ENCODE measurements at places on chromosomes 6 and 20.

DNA sequence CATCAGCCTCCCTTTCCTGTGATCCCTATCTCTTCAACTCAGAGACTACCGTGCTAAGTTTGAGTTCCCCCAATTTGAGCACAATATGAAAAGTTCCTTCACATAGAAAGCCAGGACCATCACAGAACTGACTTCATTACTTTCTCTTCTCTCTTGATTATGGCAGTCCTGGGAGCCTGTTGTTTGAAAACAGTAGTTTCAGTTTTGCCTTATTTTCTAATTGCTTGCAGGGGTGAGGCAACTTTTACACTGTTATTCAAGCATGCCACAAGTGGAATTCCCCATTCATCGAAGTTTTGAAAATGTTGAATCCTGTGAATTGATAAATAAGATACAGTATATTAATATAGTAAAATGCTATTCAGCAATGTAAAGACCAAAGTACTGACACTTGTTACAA, 569.7 kb upstream of the MARCKS start:
- no peak for DNase-seq

GRCh38 chr6:83051377-83052172, 14.1 kb downstream of the UBE3D start:
- no peak for DNase-seq

- DNase-seq = no peak
Observed at GRCh38 chr20:50129662-50130355, 16.9 kb upstream of the UBE2V1 start.

- DNase-seq = no peak
Observed at GRCh38 chr6:140849456-140849855, 1283.3 kb upstream of the GJE1 start.

DNA sequence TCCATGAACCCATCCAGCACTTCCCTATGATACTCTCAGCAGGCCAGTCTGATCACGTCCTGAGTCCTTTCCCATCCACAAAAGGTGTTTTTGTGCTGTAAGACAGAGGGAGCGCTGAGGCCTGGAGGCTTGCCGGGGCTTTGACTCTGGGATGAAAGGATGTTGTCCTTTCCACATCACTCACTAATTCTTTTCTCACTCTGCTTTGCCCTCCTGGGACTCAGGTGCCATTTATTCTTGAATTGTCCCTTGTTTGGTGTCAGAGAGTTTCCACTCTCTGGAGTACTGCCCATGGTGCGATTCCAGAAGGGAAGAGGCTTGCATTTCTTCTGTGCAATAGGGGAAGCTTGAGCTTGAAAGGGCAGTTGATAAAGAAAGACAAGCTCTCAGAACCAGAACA, 15.3 kb upstream of the TUBB2B start:
- DNase-seq = no peak

DNA sequence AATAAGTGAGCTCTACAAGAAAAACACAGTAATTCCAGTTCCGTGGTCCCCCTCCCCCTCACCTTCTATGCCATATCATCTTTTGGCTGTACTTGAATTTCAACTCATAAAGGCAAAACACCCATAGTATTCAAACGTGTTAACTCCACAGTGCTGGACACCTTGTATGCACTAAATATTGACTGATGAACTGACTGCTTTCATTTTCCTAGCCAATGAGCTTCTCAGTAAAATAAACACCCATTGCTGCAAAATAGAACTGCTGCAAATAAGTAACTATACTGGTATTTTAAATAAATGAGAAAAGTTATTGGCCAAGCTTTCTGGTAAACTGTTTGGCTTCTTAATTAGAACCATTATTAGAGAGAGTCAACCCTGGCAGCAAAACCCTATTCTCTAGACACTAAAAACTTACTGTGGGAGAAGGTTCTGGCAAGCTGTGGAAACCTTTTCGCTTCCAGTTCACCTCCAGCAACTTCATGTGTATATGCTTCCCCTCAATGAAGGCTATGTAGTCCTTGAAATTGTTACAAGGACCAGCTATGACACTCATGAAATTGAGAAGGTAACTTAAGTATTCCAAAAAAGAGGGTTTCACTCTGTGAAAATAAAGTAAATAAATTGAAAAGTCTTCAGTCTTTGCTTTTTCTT, 86.0 kb downstream of the MBOAT1 start:
- no peak for DNase-seq

Data from activated T-cell treated with anti-CD3 and anti-CD28 coated beads, Interleukin-2, amount 50 U/mL, for 72 hours (primary cell).